ENCODE measurements at places on chromosomes 7 and 10.

DNA sequence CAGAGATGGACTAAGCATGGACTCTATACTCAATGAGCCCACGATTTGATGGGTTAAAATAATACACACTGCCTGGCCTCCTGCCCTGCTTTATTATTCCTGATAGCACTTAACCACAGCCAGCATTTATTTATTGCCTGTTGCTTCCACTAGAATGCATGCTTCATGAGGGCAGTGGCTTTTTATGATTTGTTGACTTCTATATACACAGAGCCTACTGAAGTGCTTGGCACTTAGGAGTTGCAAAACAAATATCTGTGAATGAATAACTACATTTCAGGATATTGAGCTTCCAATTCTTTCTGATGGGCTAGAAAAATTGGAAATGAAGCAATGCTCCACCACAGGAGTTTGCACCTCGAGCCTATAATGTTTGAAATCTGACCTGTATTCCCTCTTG, 513.6 kb upstream of the ZMIZ1 start:
- no peak for DNase-seq

DNA sequence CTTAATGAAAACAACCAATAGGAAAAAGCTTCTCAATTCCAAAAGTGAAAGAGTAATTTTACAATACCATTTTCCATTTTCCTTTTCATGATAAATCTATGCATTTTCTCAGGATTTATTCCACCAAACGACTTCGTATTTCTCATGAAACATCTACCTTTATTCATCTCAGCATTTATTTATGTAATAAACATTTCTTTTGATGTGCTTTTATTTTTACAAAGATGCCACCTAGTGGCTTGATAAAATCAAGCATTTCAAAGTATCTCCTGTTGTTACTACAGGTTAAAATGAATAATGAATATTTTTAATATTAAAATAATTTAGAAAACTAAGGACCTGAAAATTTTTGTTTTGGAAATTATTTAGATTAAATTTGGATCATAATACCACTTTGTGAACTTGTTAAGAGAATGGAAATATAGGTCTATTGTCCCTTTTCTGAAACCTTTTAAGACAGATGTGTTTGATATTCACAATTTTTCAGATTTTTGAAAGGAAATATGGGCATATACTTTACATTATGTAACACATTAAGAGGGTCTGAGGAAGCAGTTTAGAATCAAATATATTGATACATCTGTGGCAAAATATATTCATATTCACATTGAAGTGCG, 2.7 kb upstream of the IQUB start:
- DNase-seq, result no peak

DNA sequence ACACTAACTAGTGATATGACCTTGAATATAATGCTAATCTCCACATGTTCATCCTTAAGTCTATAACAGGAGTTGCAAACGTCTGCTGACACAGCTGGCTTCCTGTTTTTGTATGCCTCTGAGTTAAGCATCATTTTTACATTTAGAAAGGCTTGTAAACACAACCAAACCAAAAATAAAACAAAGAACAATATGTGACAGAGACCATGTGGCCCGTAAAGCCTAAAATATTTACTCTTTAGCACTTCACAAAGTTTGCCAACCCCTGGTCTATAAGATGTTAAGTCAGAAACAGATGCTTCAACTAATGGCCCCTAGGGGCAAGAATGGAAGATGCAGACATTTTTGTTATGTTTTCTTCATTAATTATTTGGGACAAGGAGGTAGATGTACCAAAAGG, 109.3 kb downstream of the CPEB3 start:
- DNase-seq, result no peak

- no peak for DNase-seq
These were observed 159.8 kb downstream of the DNAJB6 start for GRCh38 chr7:157496416-157497275.

All from retinal pigment epithelial cell (primary cell).